DND-41 (cell line): ENCODE measurements at places on chromosomes 6 and 20.

DNA sequence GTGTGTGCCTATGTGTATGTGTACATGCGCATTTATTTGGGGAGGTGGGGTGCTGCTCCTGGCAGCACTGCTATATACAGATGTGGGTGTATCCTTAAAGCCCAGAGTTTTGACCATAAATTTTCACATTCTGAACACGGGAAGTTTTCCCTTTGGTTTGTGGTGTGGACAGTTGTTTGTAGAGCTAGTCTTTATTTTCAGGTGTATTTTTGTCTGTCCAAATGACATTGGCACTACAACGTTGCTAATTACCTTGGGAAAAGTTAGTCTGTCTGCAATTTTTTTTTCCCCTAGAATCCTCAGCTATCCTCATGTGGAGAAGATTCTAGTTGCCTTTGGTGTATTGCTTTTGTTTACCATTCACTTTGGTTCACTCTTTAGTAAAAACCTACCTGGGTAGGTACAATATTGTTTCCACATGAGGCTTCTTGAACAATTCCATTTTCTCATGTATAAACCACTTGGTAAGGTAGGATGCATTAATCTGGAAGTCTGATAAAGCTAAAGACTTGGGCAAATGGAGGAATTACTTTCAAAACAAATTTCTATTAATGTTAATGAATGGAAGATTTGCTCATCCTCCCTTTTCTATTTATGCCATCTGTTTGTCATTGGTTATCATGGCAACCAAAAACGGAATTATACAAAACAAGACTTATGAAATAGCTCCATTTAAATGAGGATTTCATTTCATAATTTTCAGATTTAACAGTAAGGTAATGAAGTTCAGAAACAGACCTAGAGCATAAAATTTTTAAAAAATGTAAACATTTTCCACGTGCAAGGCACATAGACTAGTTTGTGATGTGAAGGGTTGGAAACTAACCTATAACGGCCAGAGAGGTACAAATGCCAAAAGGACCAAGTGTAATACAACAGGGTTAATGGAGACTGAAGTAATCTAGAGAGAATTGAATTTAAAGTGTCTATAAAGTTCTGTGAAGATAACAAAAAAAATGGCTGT, 3.9 kb downstream of the CCN2 start:
- DNase-seq, result no peak

DNA sequence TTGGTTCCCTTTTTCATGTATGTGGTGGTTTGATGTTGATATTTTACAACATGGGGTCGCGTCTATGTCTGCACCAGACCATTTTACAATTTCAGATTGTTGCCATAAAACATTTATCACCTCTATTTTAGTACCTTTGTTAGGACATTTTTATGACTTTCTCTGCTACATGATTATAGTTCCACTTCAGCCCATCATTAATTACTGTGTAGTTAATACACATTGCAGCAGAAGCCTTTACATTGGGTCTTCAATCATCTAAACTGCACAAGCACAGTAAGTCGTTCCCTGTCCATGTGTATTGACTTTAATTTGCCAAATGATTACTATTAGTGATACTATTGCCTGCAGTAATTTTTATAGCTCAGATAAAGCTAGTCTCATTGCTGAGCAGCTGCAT, 15.7 kb upstream of the TMEM217 start:
- DNase-seq, result no peak

GRCh38 chr20:36726168-36726567, 19.7 kb downstream of the NDRG3 start:
- DNase-seq, result no peak

- no peak for DNase-seq
Observed at GRCh38 chr6:96917098-96917497, 7.4 kb upstream of the KLHL32 start.

DNA sequence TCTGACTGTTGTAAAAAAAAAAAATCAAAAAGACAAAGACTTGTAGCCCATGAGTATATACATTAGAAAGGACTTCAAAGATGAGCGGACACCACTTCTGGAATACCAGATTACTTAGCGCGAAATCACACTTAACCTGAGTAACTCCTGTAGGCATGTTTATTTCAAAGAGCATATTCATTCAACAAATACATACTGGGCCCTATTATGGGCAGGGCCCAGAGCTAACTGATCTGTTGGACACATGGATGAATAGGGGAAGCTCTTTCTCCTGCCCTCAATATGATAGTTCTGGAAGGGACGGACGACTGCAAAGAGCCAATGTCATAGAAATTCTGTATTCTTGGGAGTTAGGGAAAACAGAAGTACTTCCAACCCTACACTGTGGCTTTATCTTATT, 12.3 kb downstream of the MAN1A1 start:
- no peak for DNase-seq

DNA sequence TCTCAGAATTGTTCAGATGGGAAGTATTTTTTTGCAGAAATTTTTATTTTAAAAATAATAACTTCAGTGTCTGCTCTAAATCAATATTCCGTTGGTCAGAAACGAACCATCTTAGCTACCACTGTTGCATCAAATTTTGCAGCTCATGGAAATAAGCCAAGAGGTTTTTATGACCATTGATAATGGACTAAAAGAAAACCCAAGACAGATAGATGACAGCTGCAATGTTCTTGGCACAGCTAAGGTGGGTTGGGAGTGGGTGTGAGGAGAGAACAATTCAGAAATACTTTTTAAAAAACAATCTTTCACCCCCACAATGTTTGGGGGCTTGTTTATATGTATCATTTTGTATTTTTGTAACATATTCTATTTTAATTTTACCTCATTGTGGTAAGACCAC, 121.1 kb downstream of the PDE7B start:
- no peak for DNase-seq

DNA sequence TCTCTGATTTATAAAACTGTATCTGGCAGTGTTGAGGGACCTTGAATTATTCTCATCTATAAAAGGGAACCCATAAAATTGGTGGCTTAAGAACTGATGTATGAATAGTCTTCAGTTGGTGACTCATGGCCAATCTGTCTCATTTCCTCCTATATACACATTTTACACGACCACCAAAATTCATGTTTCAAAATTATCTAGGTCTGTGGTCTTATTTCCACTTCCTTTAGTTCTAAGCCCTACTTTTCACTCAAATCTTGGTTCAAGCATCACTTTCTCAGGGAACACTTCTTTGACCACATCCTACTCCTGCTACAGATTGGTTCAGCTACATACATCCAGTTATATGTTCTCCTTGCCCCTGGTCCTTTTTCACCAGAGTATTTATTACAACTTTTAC, 18.6 kb upstream of the ENPP1 start:
- no peak for DNase-seq

GRCh38 chr6:170088582-170088955, 202.3 kb downstream of the DLL1 start:
- no peak for DNase-seq

- DNase-seq, result no peak
Observed at GRCh38 chr6:35790683-35791082, 6.4 kb downstream of the CLPS start.

- no peak for DNase-seq
Observed at GRCh38 chr6:55836945-55837344, 38.4 kb downstream of the BMP5 start.

DNA sequence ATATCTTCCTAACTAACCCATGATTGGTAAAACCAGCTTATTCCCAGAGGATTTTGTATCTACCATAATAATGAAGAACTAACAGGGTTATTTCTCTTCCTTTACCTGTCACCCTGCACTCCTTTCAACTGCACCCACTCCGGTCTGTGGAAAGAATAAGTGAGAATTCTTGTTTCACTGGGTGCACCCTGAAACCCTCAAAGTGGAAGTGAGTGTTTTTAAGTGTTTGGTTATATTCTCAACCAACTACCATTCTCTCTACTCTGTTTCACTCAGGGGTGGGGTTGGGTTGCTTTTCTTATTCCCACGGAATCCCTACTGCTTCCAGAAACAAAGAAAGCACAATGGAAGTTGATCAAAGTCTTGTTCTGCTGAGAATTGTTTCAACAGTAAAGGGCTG, 42.6 kb upstream of the KHDRBS2 start:
- DNase-seq, result no peak
